A673 (cell line): ENCODE measurements at places on chromosomes 6 and 20. TPM values are rescaled to one million over a fixed set of nuclear protein-coding genes. Genes with fewer than 3 reads are reported as not detected.

CRISP1 gene
- not detected in 2 replicates for total RNA-seq

LST1 gene
- not detected in 2 replicates for total RNA-seq

SLC22A2 gene
- not detected in 2 replicates for total RNA-seq

GRCh38 chr6:39617026-39617425 is 108.2 kb downstream of the KIF6 start:
- H3K27me3 ChIP-seq: no peaks in the 10 kb centered on the region
- H3K36me3 ChIP-seq: no peaks in the 10 kb centered on the region
- no peak overlapping the region for H3K4me3 ChIP-seq
- H3K4me1 ChIP-seq: no peaks in the 10 kb centered on the region
- H3K27ac ChIP-seq: no peak overlapping the region

- H3K36me3 ChIP-seq: no peaks in the 10 kb centered on the region
- peaks cover 82% of the 10 kb centered on the region for H3K27me3 ChIP-seq
- H3K4me1 ChIP-seq: peaks cover 10% of the 10 kb centered on the region
These were observed 843 bp upstream of the HEY2 start for GRCh38 chr6:125748406-125749172.

DNA sequence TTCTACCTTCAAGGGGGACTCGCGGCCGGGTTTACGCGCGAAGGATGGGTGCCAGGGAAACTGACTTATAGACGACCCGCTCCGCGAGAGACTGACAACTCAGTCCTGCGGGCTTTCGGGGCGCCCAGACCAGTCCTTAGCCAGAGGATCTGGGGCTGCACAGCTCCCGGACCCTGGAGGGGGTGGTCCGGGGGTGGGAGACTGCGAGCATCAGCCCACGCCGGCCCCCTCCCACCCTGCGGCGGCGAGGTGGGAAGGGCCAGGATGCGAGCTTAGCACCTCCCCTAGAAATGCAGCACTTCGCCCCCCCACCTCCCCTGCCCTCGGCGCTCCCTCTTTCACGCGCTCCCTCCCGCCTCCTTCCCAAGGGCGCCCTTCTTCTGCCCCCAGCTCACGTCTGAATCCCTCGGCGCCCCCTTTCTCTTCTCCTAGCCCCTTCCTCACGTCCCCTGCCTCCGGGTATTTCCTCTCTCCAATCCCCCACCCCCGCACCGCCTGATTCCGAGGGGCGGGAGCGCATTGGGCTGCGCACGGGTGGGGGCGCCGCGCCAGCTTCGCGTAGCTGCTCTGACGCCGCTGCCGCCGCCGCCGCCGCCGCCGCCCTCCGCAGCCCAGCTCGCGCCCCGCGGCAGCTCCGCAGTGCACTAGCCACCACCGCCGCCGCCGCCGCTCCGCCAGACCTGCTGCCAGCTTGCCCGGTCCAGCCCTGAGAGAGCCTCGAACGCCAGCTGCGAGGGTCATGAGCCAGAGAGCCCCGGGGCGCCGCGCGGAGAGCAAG is at the start of gene SLC32A1:
SLC32A1 (plus strand) TSS at position 639 of the 778 bp plus-strand sequence. CDS start 239 bp downstream, outside the sequence.
- H3K4me1 ChIP-seq: no peaks in the 10 kb centered on the region
- no peaks in the 10 kb centered on the region for H3K36me3 ChIP-seq
- no peak for DNase-seq
- H3K27me3 ChIP-seq: peaks cover 100% of the 10 kb centered on the region

DNA sequence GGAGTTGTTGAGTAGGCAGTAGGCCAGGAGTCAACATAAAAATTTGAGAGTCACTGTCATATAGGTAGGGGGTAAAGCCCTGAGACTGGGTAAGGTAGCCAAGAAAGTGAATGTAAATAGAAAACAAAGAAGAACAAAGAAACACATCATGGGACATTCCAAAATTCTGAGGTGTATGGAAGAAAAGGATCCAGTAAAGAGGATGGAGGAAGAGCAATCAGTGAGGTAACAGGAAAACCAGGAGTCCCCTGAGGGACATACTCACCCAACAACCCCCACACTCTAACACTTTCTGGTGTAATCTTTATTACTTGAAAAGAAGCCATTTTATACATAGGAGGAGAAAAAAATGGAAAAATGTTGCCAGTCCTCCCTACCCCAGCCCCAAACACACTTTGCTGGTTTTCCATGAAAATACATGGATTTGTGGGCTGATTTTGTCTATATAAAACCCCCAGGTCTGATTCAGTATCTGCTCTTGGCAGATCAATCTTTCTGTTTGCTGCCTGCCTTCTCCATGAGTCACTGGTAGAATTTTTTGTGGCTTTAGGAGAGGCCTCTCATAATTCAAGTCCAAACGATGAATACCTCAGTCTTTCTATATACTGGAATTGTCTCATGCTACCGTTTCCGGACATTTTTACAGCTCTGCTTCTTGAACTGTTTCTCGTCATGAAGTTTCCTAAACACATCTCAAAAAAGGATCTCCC is 271.4 kb upstream of the MAN1A1 start:
- H3K27ac ChIP-seq: no peak overlapping the region
- H3K27me3 ChIP-seq: peaks cover 3% of the 10 kb centered on the region
- DNase-seq: no peak
- no peaks in the 10 kb centered on the region for H3K4me1 ChIP-seq
- no peak overlapping the region for H3K4me3 ChIP-seq

- H3K4me3 ChIP-seq: no peak overlapping the region
- no peaks in the 10 kb centered on the region for H3K4me1 ChIP-seq
- DNase-seq: no peak
- H3K27ac ChIP-seq: no peak overlapping the region
- no peaks in the 10 kb centered on the region for H3K36me3 ChIP-seq
- H3K27me3 ChIP-seq: no peaks in the 10 kb centered on the region
These were observed 7.7 kb downstream of the DUSP22 start for GRCh38 chr6:300026-300425.

ULBP3 gene
- 1.5 and 1.6 TPM in 2 replicates for total RNA-seq

GRCh38 chr6:151338651-151339200 is 52.6 kb downstream of the ZBTB2 start:
- H3K36me3 ChIP-seq: no peaks in the 10 kb centered on the region
- H3K27ac ChIP-seq: no peak overlapping the region
- no peaks in the 10 kb centered on the region for H3K27me3 ChIP-seq
- peaks cover 19% of the 10 kb centered on the region for H3K4me1 ChIP-seq

DNA sequence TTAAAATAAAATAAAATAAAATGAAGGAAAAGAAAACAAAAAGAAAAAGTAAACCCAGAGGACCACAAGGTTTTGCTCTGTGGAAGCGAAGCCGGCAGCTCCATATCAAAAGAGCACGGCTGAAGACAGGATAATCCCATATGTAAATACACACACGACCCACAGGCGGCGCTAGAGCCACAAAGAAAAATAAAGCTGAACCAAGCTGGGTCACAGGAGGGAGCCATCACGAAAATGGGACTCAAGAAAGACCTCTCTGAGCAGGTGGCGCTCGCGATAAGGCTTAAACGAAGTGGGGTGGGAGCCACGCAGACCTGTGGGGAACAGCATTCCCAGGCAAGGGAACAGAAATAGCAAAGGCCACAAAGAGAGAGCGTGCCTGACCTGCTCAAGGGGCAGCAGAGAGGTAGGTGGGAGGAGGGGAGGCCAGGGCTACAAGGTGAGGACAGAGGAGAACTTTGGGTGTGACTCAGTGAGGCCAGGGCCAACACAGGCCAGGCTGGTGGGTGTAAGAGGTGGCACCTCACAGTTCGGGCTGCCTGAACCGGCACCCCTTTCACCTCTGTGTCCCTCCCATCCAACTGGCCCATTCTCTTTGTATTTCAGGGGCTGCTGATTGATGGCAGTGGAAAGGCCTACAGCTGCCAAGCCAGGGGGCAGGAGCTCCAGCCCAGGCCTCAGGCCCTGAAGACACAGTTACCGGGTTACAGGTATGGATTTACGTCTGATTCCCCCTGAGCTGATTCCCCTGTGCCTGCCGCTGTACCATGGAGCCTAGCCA is 26.0 kb downstream of the PTGIS start:
- H3K4me1 ChIP-seq: no peaks in the 10 kb centered on the region
- no peaks in the 10 kb centered on the region for H3K27me3 ChIP-seq
- no peaks in the 10 kb centered on the region for H3K36me3 ChIP-seq
- no peak overlapping the region for H3K27ac ChIP-seq
- peak; percentile 87 for DNase-seq

- no peaks in the 10 kb centered on the region for H3K36me3 ChIP-seq
- H3K4me3 ChIP-seq: no peak overlapping the region
- DNase-seq: peak; percentile 18
These were observed 183.4 kb upstream of the FBXL4 start for GRCh38 chr6:99130897-99131873.

SYCP2 gene
- total RNA-seq: 0.37 and 0.88 TPM in 2 replicates

COL20A1 gene
- not detected in 2 replicates for total RNA-seq

- no peak for DNase-seq
- H3K4me3 ChIP-seq: no peak overlapping the region
- H3K36me3 ChIP-seq: peaks cover 59% of the 10 kb centered on the region
These were observed 6.9 kb downstream of the PSMF1 start for GRCh38 chr20:1125277-1125676.

FGD2 gene
- not detected in 2 replicates for total RNA-seq

- no peak overlapping the region for H3K4me3 ChIP-seq
- H3K27ac ChIP-seq: no peak overlapping the region
These were observed 203.5 kb upstream of the CITED2 start for GRCh38 chr6:139577763-139578604.

DNA sequence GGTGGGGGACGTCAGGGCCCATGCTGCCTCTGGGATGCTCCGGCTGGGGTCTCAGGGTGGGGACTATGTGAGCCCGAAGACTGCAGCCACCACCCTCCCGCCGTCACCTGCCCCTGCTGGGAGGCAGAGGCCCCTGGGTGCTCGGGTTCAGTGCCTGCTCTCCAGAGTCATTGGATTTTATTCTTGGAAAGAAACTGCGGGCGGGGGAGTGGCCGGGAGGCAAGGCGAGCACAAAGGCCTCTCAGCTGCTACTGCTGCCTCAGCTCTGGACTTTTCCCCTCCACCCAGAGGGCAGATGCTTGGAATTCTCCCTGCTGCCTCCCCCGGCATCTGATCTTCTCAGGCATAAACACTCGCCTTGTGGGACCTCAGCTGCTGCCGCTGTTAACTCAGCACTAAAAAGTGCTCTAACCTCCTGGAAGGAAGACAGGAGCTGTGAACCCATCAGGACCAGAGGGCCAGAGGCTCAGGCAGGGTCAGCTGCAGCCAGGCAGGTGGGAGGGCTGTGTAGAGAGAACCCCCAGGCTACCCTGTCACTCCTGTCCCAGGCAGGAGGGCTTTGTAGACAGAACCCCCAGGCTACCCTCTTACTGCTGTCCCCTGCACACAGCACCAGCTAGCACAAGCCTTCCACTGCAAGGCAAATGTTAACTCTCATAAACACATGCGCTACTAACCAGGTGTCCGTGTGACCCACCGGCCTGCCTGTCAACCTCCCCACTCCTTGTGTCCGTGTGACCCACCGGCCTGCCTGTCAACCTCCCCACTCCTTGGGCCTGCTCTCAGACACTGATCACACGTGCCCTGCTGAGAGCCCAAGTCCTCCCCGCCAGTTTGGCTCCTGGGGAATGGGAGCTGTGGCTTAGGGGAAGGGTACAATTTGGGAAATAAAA is 9.4 kb upstream of the FRMD1 start:
- no peak overlapping the region for H3K4me3 ChIP-seq
- H3K36me3 ChIP-seq: no peaks in the 10 kb centered on the region
- no peak for DNase-seq
- H3K27me3 ChIP-seq: no peaks in the 10 kb centered on the region

GRCh38 chr6:5287205-5287965 is 26.1 kb downstream of the FARS2 start:
- H3K4me1 ChIP-seq: peaks cover 7% of the 10 kb centered on the region
- H3K27me3 ChIP-seq: no peaks in the 10 kb centered on the region
- no peak overlapping the region for H3K4me3 ChIP-seq
- H3K36me3 ChIP-seq: no peaks in the 10 kb centered on the region
- peak overlapping the region; percentile 12 for H3K27ac ChIP-seq
- DNase-seq: peak; percentile 50

DNA sequence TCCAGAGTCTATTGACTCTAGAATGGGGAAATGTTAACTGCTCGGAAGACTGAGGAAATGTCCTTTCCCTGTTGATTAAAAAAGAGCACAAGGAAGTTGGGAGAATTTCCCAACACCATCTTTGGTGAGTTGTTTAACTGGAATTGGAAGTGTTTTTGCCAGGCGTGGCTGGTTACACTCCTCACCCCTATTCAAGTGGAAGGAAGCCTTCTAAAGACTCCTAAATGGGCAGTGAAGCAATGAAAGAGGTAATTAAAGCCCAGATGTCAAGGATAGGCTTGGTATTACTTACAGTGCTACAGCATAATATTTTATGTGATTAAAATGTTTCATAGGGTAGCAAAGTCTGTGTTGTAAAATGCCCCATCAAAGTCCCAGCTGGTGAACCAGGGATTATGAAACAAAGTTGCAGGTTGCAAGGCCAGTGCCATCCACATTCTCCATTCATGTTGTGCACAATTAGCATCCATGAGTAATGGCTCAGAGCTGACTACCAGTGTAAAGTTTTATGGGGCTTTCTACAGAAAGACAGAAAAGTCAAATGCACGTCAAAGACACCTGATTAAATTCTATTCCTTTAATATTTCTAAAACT is 52.6 kb downstream of the BTBD3 start:
- no peaks in the 10 kb centered on the region for H3K27me3 ChIP-seq
- H3K27ac ChIP-seq: no peak overlapping the region
- no peak for DNase-seq
- H3K36me3 ChIP-seq: no peaks in the 10 kb centered on the region
- H3K4me1 ChIP-seq: no peaks in the 10 kb centered on the region

RSPO3 gene
- 0.39 and 0.52 TPM in 2 replicates for total RNA-seq

GRCh38 chr20:32582659-32583580 is 2.2 kb downstream of the NOL4L start:
- DNase-seq: no peak
- H3K27ac ChIP-seq: no peak overlapping the region
- H3K27me3 ChIP-seq: peaks cover 33% of the 10 kb centered on the region
- H3K36me3 ChIP-seq: no peaks in the 10 kb centered on the region
- peak overlapping the region; percentile 38 for H3K4me3 ChIP-seq
- H3K4me1 ChIP-seq: no peaks in the 10 kb centered on the region

DNA sequence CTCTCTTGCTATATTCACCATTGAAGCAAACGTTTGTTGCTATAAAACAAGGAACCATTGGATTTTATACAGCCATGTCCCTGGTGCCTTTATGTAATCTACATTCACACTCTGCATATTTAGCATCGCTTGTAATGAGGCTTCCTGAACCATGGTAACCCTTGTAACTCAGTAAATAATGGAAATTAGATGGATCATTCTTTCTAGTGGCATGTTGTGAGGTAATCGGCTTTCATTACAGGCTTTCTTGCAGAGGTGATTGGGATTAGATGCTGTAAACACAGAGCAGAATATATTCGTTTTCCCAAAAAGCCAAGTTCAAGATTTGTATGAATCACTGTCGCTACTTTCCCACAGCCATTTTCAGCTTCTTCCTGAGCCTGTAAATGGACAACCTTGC is 36.1 kb downstream of the SMPDL3A start:
- H3K27me3 ChIP-seq: no peaks in the 10 kb centered on the region
- DNase-seq: no peak
- H3K36me3 ChIP-seq: no peaks in the 10 kb centered on the region

DNA sequence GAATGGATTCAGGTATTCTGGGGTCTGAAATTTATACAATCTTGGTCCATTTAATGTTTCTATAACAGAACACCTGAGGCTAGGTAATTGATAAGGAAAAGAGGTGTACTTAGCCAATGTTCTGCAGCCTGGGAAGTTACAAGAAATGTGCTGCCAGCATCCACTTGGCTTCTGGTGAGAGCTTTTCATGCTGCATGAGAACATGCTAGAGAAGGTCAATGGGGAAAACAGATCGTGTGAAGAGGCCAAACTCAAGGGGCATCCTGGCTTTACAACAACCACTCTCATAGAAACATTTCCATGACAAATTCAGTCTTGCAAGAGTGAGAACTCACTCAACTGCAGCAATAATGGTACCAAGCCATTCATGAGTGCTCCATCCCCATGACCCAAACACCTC is 16.8 kb downstream of the IL22RA2 start:
- H3K27ac ChIP-seq: no peak overlapping the region
- no peak overlapping the region for H3K4me3 ChIP-seq
- no peak for DNase-seq
- H3K4me1 ChIP-seq: no peaks in the 10 kb centered on the region

GRCh38 chr6:169622618-169623017 is 79.2 kb downstream of the WDR27 start:
- DNase-seq: no peak
- H3K27me3 ChIP-seq: no peaks in the 10 kb centered on the region
